Activated CD4-positive, CD25-positive, alpha-beta regulatory T cell treated with anti-CD3 and anti-CD28 coated beads, Interleukin-2, amount 50 U/mL, for 16 hours (primary cell): ENCODE measurements at places on chromosomes 3 and 15.

DNA sequence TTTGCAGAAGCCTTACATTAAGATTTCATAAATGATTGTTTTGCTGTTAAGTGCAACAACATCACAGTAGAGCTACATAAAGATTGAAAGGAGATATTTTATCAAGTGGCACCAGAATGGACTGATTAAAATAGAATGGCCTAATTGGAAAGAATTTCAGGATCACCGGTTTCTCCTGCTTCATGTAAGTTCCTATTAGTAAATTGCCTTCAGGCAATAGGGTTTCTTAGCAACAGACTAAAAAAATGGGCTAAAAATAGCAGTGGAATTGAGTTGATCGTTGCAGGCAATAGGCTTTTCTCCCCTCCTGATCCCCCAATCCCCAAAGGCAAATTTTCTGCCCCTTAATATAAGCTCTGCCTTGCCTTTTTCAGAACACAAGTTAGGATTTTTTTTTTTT lies 917 bp downstream of the LNP1 start:
- no peak for DNase-seq

DNA sequence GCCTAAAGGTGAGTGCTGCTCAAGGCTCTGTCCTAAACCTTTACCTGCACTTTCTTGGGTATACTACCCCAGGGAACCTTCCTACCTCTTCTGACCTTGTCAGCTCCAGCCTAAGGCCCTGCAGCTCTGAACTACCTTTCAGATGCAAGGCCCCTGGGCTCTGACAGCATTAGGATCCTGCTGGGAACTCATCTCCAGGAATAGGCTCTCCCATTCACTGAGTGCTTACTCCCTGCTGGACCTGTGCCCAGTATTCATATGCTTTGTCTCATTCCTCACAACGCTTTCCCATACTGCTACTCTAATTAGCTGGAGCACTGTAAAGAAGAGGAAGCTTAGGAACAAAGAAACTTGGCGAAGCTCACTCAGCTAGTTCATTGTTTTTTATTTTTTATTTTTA lies 53.8 kb upstream of the RAB6B start:
- DNase-seq, result no peak

GRCh38 chr15:68797191-68797590 lies 23.5 kb downstream of the ANP32A start:
- no peak for DNase-seq

- no peak for DNase-seq
Observed at GRCh38 chr15:25180606-25181292, 226.0 kb downstream of the SNRPN start.

DNA sequence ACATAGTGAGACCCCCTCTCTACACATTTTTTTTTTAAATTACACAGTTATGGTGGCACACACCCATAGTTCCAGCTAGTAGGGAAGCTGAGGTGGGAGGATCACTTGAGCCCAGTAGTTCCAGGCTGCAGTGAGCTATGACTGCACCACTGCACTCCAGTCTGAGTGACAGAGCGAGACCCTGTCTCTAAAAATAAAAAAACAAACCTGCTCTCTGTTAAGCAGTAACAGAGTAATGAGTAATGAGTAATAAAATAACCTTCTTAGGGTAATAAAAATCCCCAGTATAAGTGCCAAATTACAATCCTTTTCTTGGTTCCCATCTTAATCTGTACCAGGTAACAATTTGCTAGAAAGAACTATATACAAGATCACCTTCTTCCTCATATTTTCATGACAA lies 65.9 kb upstream of the PLXND1 start:
- no peak for DNase-seq

DNA sequence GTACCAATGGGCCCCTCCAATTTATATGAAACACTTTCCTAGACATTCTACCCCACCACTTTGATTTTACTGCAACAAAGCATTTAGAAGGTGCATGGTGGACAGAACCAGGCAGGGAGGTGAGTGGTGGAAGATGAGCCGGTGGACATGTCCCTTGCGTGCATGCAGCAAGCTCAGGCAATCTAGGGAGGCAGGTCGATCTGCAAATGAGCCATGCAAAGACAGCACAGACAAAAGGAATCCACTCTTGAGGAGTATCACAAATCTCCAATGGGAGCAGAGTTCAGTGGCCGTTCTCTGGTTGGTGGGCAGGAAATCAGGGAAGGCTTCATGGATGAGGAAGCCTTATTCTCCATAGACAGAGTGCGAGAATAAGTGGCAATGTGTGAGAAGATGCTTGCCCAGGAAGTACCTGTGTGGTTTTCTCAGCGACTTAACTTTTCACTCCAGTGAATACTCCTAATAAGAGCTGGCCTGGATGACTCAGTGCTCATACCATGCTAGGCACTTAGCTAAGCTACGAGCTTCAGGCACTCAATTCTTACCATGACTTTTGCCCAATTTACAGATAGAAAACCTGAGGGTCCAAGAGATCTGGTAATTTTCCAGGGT lies 152.5 kb downstream of the FOXP1 start:
- no peak for DNase-seq

DNA sequence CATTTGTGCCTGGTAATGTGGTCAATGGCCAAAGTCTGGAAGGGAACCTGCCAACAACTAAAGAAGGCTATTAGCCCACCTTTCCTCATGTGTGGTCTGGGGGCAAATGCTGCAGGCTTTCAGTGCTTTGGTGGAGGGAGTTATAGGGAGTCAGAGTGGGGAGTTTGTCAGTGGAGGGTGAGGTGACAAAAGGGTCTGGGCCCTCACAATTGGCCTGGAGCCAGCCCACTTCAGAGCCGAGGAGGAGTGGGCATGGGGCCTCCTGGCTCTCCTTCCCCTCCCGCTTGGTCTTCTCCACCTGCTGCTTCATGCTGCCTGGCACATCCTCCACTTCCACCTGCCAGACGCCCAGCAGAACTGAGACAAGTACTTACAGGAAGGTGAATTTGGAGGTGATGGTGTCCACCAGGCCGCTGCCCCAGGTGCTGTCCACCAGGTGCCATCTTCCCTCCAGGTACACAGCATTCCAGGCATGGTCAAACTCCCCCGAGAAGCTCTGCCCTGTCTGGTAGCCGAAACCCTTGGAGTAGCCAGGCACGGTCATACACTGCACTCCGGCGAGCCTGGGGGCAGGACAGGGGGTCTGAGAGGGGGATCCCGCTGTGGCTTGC lies 40.9 kb downstream of the KY start:
- DNase-seq, result no peak
